ENCODE measurements at places on chromosomes 1 and 21.

DNA sequence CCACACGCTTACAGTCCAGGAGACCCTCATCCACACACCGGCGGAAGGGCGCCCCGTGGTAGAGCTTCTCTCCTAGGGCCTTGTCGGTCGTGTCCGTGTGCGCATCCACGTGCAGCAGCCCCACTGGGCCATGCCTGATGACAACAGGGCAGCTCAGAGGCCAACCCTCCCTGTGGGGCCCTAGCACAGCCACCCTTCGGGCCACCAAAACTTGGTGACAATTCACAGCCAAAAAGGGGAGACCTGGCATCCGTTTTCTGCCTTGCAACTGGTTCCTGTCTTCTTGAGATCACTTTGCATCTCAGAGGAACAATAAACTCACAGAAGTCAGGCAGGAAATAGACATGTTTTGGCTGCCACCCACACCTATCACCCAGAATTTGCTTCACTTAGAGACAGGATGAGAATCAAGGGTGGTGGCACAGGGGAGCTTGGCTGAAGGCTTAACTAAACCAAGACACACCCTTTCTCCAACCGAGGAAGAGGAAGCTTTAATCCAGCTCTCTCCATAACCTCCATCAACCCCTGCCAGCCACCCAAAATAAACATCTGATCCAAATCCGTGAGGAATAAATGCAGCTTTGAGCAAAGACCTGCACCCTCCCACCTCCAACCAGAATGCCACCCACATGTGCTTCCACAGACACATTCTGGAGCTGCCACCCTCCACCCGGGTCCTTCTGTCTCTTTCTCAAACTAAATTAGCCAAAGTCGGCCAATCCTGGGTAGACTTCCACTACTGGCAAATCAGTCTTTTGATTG lies 5.7 kb downstream of the AGMAT start:
- DNase-seq: peak; percentile 71

DNA sequence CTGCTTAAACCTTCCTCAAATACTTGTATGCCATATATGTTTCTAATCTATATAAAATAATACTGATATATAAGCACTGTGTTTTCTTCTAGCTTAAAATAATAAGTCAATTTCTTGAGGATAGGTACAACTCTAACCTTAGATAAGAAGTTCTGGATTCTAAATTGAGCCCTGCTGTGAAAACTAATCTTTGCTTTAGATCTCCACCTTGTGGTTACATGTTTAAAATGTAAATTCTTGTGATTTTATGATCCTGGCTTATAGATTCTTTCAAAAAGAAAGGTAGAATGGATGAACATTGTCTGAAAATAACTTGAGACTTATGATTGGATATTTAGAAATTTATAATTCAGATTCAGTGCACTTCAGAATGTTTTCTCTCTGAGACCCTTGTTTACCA lies 38.9 kb upstream of the HMCN1 start:
- no peak for DNase-seq

DNA sequence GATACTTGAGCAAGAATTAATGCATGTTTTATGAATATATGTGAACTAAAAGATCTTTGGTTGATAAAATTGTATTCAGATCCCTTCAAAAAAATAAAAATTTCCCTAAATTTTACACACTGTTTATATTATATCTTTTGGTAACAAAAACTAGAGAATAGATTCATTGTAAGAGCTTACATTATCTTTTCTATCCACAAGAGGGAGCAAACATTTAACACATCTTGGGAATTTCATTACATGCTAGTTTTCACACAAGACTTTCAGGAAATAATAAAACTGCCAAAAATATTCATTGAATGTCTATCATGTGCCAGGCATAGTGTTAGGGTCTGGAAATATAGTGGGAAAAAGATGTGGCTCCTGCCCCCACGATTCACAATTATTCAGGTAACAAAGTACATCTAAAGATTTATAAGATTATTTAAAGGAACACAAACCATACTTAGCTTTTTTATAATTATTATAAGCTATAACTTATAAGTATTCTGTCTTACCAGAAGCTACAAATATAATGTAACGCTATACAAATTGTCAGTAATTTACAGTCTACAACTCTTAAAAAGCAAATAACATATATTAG lies 30.6 kb downstream of the FAF1 start:
- no peak for DNase-seq

- DNase-seq: no peak
Measured at GRCh38 chr1:158818975-158819431, 12.1 kb upstream of the MNDA start.

DNA sequence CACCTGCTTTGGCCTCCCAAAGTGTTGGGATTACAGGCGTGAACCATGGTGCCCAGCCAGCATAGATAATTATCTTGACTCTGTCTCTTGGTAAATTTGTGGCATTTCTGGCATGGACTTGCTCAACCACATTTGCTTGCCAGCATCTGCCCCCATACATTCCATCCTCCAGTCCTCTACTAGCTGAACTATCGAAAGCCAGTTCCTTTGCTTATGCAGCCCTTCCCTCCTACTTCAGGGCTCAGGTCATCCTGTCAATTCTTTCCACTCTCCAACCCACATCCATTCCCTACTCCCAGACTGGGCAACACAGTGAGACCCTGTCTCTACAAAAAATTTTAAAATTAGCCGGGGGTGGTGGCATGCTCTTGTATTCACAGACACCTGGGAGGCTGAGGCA lies 13.0 kb upstream of the UQCRHL start:
- no peak for DNase-seq

DNA sequence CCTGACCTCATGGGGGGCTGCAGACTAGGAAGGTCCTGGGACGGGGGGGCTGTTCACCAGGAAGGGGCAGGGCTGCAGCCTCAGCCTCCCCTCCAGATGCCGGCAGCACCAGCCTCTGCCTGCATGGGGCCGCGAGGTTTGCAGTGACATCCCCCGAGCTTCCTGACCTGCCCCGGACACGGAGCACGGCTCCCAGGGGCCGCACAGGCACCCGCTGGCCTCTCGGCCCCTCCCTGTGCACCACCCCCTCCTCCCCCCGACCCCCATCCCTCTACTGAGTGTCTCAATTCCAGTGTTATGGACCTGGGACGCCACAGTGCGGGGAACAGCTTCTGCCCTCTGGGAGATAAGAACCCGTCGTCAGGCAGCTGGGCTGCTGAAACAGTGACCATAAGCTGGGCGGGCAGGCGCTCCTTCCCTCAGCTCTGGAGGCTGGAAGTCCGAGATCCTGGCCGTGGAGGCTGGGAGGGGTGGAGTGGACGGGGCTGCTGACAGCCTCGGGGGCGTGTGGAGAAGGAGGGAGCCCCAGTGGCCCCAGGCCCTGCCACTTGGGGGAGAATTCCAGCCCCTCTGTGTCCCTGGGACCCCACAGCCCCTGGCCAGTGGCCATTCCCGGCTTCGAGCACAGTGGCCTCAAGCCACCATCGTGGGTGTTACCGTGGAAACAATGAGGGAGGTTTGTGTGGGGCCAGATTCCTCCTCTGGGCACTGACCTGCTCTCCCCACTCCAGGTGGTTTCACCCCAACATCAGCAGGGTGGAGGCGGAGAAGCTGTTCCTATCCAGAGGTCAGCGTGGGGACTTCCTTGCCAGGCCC lies 11.6 kb downstream of the RNF223 start:
- DNase-seq: no peak

GRCh38 chr1:162943622-162944021 lies 82.6 kb upstream of the CCDC190 start:
- no peak for DNase-seq

GRCh38 chr1:29793653-29794348 lies 557.5 kb downstream of the PTPRU start:
- DNase-seq: no peak

DNA sequence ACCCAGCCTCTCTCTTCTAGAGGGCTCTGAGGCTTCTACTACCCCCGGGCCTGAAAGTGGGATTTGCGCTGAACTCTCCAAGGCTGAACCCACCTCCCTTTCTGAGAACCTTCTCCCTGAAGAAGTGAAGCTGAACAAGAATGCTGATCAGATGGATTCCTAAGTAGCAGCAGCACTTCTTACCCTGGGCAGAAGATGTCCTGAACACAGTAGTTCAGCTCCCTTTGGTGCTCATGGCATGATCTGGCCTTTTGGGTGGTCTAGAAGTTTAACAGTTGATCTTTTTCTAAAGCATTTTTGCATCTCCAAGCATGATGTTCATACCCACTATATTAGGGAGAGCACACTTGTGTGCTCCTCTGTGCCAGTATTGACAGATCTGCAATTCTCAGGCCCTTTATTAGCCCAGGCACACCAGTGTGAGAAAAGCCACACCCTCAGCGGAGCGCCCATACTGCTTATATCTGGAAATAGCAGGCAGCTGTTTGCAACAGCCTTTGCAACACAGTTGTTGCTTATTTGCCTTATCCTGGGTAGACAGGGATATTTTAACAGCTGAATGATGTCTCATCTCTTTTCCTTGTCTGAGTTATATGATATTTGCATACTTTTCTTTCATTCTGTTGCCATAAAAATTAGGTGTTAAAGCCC lies 34.2 kb downstream of the CNN3 start:
- DNase-seq: no peak

DNA sequence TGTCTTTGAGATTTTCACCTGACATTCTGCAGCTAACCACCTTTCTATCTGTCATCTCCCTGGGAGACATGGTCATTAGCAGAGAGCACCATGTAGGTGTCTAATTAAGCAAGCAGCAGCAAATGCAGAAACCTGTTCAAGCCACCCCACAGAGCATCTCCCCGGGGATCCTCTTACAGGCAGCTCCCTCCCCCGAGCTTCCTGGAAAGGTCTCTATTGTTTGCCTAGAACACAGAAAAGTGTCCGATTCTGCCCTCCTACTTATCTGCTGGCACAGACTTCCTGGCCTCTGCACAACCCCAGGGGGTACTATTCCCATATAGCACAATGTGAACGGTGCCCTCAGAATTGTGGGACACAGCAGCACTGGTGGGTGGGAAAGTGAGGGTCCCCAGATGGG lies 46.1 kb downstream of the PLEKHA6 start:
- no peak for DNase-seq

DNA sequence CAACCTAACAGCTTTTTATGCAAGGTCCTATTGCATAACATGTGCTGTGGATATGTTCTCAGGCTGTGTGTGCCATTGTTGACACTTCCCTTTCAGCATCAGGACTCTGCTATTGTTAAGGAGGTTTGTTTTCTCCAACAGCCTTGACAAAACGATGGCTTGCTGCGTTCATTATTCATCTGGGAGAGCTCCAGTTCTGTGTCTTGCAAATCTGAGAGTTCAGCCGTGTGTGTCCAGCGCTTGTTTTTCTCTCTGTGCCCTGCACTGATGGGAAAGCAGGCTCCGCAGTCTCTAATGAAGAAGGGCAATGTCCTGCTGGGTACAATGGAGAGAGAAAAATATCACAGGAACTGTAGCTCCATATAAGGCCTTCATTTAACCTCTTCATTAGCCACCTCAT lies 63.7 kb downstream of the CLDN17 start:
- no peak for DNase-seq

DNA sequence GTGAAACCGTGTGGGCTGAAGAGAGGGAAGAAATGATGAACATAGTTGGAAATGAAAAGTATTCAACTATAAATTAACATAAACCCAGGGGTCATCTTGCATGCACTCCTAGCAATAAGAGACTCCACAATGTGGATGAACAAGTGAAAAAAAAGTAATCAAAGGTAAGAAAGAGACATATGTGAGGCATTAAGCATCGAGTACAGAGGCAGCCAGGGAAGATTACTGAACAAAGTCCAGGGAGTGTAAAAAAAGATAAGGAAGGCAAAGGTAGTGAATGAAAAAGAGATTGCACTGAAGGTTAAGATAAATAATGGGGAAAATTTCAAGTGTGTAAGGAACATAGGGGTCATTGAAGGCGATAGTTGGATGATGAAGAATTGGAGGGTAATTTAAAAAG lies 330.8 kb upstream of the PROX1 start:
- DNase-seq: no peak

DNA sequence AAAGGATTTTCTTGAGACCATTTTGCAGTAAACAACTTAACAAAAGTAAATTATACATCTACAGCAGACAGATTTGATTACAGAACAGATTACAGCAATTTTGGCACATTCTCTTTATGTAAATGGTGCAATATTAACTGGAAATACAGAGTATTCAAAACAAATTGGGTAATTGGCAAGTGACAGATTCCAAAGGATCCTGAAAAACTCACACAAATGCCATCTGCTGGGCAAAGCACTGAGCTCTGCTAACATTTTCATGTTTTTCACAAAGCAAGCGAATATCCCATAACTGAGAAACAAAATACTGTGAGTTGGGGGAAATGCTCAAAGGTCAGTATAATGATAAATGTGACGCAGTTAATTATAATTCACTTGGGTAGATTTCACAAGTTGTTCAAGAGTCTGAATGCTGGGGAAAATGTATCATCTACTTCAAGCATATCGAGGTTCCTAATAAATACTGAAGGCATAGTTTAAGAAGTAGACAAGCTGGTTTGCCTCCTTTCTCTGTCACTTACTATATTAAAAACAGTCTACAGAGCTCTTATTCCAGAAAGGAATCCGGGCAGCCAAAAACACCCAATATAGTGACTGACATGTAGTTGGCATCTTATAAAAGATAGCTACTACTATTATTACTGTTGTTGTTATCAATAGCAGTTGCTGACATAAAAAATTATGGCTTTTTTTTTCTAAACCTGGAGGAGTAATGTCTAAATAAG lies 75.8 kb upstream of the SDC3 start:
- DNase-seq: no peak

DNA sequence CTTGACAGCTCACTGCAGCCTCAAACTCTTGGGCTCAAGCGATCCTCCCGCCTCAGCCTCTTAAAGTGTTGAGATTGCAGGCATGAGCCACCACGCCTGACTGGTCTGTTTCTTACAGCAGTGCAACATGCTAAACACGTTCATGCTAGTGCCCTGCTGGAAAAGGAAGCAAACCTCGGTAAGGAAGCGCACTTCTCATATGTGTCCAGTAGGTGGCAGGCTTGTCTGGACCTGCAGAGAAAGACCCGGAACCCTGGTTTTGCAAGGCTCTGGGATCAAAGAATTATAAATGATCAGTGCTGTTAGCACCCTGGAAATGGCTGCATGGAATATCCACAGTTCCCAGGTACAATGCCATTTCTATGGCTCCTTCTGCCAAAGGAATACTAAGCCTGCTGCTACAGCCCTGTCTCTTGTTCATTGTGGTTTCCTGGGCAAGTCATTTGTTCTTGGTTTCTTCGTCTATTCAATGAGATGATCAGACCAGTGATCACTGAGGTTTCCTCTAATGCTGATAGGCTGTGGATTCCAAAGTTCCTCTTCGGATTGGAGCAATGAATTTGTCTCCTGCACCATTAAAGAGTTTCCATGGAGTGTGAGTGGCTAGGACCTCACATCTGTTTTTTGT lies 15.9 kb downstream of the RNU5D-1 start:
- peak; percentile 78 for DNase-seq

- no peak for DNase-seq
Measured at GRCh38 chr1:3586986-3587759, 24.1 kb downstream of the MEGF6 start.
